Thoracic aorta (tissue), 2 donors: ENCODE measurements at places on chromosomes 7 and 10.

DNA sequence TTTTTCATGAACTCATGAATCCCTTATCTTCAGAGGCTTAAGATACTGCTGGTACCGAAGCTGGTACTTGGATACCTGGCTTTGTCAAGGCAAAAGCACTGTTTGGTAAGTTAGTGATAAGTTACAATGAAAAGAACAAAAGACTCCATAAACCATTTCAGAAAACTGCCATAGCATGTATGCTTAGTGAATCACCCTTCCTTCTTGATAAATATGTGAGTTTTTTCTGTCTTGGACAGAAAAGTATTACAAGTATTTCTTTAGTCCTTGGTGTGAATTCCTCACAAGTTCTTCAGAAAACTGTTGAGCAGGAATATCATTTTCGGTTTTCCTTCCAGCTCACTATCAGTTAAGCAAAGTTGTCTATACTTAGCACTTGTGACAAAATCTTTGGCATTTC is 25.6 kb downstream of the PUS7 start:
- DNase-seq, result no peak

GRCh38 chr7:52917982-52918578 is 117.4 kb upstream of the POM121L12 start:
- no peak for DNase-seq

- no peak for DNase-seq
Measured at GRCh38 chr7:54858008-54858692, 99.1 kb upstream of the SEC61G start.

DNA sequence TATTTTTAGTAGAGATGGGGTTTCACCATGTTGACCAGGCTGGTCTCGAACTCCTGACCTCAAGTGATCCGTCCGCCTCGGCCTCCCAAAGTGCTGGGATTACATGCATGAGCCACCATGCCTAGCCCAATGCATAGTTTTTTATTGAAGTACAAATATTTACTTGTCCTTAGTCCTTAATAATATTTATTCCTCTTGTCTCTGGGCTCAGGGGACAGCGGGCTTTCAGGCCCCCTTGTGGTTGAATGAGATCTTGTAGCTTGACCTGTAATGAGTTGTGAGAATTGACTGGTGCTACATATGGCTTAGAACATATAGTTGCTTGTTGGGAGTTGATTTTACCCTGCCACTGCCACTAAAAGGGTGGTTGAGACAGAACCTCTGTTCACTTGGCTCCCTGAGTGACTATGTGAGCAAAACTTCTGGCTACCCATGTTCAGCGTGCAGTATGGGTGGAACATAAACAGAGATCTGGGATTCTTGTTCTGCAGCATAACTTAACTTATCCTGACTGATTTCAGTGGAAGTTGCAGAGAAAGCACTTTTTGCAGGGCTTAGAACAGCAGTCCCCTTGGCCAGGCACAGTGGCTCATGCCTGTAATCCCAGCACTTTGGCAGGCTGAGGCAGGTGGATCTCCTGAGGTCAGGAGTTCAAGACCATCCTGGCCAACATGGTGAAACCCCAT is 14.9 kb downstream of the CCL26 start:
- DNase-seq, result no peak
